ENCODE measurements at places on chromosomes 3 and 15.

- DNase-seq = no peak
These were observed 82.2 kb upstream of the SELENOK start for GRCh38 chr3:53973905-53974304.

DNA sequence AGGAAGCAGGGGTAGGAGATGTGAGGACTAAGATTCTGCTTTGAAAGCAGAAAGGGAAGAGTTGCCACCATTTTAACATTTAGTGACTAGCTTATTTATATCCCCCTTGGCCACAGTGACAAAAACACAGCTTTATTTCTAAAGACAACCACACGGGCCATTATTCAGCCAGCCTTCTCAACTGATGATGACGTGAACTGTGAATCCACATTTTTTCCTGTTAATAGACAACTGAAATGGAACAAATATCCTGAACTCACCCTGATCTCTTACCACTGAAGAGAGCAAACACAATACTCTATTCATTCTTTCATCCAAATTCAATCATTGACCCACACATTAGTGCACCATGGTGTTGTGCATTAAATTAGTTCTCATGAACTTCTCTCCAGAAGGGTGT lies 145.1 kb downstream of the TNIK start:
- DNase-seq = no peak

DNA sequence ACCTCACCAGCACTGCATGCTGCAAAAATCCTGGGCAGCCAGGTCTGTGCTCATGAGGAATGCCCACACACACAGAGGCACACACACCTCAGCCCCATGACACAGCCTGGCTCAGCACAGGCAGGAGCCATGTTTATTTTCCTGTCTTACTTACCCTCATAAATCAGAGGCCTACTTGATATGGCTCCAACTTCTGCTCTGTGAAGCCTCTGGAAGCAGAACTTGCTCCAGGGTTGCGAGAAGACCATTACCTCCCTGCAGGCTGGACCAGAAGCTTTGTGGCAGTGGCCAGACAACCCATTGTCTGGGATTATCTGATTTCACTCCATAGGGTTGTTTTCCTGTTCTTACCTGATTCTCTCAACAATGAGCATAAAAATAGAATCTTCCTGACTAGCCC lies 43.8 kb upstream of the CMTM8 start:
- no peak for DNase-seq

DNA sequence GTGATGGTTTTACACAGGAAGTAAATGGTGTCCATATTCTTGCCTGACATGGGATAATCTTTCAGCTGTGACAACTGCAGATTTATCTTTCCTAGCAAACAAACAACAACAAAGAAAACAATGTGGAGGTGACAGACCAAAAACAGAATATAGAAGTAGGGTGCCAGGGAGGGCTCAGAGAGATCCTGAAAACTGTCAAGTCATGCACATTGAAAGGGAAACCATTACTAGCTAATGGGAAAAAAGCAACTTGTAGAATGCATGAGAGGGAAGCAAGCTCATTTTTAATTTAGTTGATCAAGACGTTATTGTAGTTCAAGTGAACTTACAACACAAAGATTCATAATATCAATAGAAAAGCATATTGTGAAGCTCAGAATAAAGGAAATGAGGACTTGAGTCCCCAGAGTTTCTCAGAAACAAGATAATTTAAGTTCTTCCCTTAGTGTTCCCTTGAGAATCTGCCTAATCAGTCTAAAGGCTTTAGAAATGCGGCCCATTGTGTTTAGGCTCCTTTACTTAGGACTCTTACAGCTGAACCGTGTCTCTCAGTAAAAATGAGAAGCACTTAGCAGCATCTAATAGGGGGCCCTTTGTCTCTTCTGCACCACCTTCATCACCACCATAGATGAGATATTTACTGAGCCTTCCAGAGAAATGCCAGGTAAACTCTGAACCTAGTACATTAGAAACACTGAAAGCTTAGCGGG lies 115.6 kb upstream of the CADPS start:
- DNase-seq = no peak

- no peak for DNase-seq
These were observed 116.7 kb upstream of the LINGO1 start for GRCh38 chr15:77749236-77749997.

- DNase-seq = peak; percentile 63
These were observed 18.4 kb downstream of the GYG1 start for GRCh38 chr3:149009732-149010131.

DNA sequence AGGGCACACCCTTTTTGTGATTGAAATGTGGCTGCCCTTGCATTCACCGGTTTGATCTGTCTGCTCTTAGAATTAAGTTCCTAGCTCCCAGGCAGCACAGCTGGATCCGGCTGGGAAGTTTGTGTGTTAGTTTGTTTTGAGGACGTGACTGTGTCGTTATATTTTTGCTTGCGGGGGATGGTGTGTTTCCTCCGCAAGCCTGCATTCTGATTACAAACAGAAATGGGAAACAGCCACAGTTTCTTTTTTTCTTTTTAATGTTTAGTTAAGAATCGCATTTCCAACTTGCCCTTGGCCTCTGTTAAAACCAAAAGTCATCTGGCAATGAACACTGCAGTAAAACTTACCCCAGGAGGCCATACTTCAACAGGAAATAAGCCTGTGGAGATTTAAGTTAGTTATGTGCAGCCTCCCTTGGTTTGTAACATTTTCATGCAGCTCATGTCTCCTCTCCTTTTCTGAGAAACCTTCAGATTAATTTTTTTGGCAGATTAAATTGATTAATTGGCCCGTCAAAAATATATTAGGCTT lies 888 bp downstream of the TMOD3 start:
- DNase-seq = peak; percentile 16

DNA sequence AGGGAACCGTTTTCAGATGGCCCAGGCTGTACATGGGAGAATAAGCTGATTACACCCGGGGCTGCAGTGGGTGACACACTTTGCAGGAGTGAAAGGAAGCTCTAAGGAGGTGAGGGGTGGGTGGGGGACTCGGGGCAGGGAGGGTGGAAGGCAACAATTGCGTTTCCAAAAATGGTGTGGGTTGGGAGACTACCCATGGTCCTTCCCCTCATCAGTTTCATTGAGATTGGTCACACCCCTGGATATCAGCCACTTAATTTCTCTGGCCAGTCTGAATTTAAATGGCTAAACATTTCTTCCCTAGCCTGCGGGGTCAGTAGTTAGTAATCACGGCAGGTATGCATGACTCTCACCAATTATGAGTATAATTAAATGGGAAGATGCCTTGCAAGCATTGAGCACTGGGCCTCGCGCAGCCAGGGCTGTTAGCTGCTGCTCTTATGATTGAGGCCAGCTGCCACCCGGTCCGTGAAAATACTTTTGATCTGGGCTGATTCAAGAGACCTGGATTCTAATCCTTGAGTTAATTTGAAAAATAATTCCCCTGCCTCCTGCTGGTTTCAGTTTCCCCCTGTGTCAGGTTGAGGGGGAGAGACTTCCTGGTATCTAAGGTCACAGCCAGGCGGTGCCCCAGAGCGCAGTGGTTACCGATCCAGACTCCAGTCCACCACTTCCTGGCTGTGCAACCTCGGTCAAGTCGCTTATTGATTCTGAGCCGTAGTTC lies 23.3 kb downstream of the SLC6A6 start:
- DNase-seq = peak; percentile 68

DNA sequence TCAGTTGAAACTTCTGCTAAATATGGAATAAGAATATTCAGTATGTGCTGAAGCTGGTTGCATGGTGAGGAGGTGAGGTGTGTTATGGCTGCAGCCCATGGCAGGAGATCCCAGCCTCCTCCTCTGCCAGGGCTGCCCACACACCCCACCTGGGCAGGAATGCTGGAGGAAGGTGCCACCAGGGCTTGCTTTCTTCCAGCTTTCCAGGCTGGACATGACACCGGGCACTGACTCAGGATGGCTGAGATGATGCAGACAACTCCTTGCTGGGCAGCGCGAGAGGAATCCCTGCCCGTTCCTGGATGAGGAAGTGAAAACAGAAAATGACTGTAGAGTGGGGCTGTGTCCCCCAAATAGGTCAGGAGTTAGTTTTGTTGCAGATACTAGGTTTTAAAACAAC lies 14.1 kb downstream of the GABRG3 start:
- no peak for DNase-seq

DNA sequence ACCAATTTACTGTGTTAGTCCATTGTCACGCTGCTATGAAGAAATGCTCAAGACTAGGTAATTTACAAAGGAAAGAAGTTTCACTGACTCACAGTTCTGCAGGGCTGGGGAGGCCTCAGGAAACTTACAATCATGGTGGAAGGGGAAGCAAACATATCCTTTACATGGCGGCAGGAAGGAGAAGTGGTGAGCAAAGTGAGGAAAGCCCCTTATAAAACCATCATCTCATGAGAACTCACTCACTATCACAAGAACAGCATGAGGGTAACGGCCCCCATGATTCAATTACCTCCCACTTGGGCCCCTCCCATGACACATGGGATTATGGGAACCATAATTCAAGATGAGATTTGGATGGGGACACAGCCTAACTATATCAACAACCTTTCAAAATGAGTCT lies 20.2 kb downstream of the USF3 start:
- no peak for DNase-seq

DNA sequence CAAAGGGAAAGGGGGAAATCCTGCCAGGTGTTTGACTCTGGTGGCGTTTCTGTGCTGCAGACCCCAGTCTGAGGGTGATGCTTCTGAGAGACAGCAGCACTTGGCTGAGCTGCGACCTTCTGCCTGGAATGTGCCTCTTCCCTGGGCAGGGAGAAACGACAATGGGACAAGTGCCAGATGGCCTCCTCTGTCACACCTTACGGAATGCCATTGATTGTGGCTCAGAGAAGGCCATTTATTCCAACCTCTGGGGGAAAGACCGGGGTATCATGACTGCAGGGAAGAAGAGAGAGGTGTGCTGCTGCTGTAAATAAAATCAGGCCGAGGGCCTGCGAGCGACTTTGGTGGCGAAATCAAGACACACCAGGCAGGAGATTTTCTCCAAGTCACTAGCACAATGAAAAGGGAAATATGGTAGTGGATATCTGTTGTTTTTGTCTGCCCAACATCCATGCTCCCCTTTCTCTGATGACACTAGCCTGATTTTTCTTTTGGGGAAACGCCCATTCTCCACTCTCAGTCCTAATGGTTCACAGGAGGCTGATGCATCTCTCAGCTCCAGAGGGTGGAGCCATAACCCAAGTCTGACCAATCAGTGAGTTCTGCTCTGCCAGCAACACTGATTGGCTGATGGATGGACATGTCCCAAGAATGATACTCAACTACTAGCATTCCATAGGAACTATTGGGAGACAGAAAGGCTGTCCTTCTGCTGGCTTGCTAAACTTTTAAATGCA lies 336.1 kb downstream of the FOXP1 start:
- DNase-seq = no peak

DNA sequence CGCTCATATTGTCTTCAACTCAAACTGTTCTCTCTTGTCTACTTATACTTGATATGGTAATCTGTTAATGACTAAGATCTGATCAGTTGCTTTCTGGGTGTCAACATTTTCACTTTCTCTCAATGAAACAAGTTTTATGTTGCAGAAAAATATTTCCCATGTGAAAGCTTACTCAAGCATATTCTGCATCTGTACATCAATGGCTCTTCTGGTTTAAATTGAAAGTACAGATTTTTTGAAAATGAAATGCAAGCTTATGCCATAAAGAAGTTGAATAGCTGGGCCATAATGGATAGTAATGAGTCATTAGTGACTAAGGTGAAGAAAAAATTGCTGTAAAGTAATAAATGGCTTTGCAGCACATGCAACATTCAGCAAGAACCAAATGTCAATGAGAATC lies 140.7 kb downstream of the BCHE start:
- DNase-seq = no peak

DNA sequence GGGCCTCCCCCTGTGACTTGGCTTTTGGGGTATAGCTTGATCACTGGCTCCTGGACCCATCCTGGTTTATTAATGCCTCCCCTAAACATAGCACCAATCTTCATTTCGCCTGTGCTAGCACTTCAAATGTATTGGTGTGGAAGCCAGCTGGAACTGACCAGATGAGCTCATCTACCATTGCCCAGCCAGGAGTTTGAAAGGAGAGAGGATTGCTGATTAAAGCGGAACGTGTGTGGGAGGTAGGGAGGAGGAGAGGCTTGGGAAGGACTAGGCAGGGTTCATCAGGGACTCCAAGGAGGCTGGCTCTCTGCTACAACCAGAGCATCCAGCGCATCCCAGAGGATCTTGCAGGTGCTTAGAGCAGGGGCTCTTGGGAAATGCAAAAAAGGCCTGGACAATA lies 34.4 kb upstream of the TLE3 start:
- no peak for DNase-seq

GRCh38 chr3:103624271-103624670 lies 1189.5 kb downstream of the ZPLD1 start:
- no peak for DNase-seq

- DNase-seq = no peak
These were observed 360 bp upstream of the MGA start for GRCh38 chr15:41659855-41660234.

DNA sequence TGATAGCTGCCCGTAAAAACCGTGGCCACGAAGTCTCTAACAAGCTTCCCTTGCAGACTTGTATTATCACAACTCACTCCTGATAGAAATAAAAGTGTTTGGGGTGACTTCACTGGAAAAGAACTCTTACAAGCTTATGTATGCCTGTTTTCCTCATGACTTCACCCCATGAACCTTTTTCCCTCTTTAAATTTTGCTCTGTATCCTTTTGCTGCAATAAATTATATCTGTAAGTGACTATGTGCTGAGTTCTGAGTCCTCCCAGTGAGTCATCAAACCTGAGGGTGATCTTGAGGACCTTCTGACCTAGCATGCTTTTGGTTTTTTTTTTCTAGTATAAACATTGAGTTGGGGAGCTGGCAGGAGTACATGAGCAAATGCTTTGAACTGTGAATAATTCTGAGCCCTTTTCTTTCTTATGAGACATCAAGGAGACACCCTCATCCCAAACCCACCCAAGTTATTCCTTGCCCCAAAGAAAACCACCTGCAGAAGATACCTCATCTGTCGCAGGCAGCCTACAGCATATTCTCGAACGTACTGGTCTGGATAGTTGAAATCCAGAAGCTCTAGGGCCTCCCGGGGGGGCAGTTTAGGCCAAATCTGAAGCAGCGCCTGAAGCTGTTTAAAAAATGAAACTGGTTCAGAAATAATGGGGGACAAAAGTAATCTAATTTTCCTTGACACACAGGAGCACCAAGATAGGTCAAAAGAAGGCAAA lies 85.9 kb downstream of the FAIM start:
- DNase-seq = no peak

DNA sequence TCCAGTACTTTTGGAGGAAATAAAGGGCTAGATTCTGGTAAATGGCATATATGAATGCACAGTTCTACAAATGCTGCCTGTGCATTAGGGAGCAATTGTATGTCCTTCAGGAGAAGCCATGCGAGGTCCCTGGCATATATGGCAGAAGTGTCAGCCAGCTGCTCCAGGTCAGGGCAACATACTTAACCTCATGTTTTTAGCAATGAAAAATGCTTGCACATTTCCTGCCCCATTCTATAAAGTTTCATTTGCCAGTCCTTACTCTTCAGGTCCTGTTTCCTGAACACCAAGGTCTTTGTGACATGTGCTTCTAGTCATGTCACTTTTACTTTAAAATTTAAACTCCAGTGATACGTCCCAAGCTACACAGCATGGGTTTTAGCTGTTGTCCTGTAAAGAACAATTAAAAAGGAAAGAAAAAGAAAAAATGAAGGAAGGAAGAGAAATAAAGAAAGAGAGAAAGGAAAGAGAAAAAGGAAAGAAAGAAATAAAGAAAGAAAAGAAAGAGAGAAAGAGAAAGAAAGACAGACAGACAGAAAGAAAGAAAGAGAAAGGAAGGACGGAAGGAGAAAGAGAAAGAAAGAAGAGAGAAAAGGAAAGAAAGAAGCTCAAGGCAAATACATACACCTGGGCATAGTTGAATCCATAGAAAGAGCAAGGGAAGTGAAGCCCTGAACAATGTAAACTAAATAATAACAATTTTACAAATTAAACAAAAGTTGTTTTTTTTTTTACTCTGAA lies 20.1 kb upstream of the PTX3 start:
- DNase-seq = no peak

GRCh38 chr3:182711261-182711683 lies 82.0 kb upstream of the ATP11B start:
- DNase-seq = no peak
